ENCODE measurements at places on chromosomes 1 and 21.

- DNase-seq, result no peak
Measured at GRCh38 chr1:42886800-42887199, 40.4 kb downstream of the ZNF691 start.

DNA sequence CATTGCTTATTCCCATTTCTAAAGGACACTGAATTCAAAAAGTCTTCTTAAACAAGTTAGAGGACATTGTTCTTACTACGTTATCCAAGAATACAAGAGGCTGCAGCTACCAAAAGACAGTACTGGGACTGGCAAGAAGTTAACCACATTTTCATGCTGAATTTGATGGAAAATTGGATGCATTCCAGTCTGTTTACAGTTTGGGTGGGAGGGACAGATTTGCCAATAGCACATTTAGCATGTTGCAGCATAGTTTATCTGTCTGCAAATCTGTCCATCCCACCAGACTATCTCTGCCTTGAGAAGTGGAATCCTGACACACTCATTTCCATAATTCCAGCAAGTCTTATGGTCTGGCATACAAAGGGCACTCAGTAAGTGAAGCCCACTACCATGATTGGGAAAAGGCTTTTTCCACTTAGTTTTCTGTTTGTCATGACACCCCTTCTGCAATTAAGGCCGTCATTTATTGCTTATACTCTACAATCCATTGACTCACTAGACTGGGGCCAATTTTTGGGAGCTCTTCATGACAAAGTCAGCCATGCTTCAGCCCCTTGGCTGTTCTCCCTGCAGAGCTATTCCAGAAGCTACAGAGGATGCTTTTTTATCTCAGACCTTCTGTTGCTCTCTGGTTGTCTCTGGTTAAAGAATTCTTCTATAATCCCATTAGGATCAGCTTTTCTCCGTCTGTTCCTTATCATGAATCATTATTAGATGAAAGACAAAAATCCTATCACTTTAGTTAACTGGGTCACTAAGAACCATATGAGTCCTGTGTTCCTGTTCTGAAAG, 355.8 kb upstream of the PTBP2 start:
- DNase-seq, result no peak

DNA sequence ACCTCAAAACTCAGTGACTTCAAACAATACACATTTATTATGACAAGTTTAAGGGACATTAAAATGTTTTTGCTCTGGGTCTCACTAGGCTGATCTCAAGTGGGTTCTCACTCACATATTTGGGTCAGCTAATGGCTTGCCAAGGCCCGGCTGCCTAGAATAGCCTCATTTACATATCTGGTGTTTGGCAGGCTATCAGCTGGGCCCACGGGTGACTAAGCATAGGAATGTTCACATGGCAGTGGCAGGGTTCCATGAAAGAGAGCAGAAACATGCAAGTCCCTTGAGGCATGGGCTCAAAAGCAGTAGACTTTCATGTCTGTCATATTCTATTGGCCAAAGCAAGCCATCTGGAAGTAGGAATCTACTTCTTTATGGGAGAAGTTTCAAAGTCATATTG, 492.6 kb downstream of the KCNT2 start:
- DNase-seq, result no peak

- no peak for DNase-seq
Measured at GRCh38 chr1:223230161-223230881, 87.3 kb upstream of the TLR5 start.

DNA sequence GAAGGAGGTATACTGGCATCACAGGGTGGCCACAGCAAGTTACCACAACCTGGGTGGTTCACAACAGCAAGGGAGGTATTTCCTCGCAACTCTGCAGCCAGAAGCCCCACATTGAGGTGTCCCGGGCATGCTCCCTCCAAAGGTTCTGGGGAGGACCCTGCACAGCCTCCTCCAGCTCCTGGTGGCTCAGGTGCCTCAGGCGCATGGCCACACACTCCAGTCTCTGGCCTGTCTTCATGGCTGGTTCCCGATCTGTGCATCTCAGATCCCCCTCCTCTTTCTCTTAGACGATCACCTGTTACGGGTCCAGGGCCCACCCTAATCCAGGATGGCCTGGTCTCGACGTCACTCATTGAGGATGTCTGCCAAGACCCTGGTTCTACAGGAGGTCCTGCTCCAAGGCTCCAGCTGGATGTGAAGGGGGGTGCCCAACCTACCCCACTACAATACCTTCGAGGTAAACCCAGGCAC, 6.7 kb upstream of the ARF1 start:
- DNase-seq, result no peak

DNA sequence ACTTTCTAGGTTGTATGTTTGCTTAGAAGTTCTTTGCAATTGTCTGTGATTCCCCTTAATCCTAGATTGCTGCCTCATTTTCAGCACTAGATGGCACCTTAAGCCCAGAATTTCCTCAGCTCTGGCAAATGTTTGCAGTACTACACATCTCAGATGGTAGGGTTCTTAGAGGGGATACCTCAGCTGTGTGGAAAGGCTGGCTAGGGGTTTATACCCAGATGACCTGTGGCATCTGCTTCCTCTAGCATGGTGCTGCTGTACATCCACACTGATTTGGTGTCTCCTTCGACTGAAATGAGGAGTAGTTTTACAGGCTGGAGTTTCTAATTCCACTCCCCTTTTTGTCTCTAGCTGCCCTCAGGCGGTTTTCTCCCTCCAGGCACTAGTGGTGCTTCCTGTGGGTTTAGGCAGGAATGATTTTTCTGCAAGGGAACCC, 23.5 kb downstream of the ASB17 start:
- no peak for DNase-seq

DNA sequence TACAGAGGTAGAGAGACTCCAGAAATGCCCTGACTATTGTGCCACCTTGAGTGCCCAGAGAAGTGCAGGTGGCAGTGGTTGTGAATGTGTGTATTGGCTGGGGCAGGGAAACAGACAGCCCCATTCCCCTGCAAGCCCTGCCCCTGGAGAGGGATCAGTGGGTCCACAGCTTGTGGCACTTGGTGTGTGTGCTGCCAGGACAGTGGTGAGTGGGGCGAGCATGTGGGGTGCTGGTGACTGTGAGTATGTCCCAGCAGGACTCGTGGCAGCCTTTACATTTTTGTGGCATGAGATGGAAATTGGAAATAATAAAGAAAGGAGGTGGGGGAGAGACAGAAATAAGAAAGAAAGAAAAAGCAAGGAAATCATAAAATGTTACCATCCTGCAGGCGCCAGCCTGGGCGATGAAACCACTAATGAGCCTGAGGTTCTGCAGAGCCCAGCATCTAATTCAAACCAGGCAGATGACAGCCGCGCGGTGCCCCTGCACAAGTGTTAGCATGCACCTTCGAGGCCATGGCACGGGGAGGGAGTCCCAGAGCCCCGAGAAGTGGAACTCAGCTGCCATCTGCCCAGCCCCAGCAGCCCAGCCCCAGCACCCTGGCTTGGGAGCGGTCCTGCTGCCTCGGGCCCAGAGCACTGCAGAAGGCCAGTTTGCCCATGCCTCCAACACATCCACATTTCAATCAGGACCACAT, 49.1 kb upstream of the ZBTB40 start:
- no peak for DNase-seq

GRCh38 chr1:154888757-154889156, 18.7 kb upstream of the KCNN3 start:
- no peak for DNase-seq

- DNase-seq, result no peak
Measured at GRCh38 chr1:147834181-147834580, 68.4 kb upstream of the GJA8 start.

DNA sequence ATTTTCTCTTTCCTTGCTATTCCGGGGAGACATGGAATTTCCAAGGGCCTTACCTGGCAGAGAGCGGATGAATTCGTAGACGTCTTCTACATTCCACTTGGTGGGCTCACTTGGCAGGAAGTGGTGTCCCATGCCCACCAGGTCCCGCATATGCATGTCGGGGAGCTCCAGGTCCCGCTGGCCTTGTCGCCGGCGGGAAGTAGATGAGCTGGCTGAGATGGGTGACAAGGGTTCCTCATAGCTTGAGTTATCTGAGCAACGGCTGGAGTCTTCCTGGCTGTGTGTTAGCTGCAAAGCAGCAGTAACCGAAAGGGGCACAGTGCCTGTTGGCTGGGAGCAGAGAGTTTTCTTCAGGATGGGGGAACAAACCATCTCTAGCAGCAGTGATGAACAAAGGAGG, 7.9 kb upstream of the A3GALT2 start:
- DNase-seq, result no peak

GRCh38 chr1:238484121-238484520, 593.4 kb upstream of the ZP4 start:
- DNase-seq, result no peak

GRCh38 chr1:8217011-8217711, 100.8 kb upstream of the SLC45A1 start:
- DNase-seq, result peak; percentile 3

- no peak for DNase-seq
Measured at GRCh38 chr21:36807422-36807928, 108.6 kb downstream of the SIM2 start.
